ENCODE measurements at places on chromosomes 12 and 14.

- DNase-seq: no peak
Observed at GRCh38 chr14:95759941-95760340, 46.0 kb upstream of the TCL1A start.

GRCh38 chr14:89915114-89915878 lies 39.2 kb downstream of the EFCAB11 start:
- peak; percentile 37 for DNase-seq

DNA sequence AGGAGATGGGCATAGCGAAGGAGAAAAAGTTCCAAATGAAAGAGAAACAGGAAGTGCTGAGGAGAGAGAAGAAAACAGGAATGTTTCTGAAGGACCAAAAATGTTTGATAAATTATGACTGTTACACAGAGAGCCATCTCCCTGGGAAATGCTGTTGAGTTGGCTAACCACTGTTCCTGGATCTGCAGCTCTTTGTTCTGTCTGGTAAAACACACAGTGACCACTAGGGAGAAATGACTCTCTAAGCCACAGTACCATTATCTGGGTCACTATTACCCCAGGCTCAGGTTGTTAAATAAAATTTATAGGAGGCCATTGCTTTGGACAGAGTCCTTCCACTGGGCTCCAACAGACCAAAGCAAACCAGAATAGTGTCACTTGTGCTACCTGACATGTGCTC lies 219.3 kb downstream of the CRADD start:
- DNase-seq: no peak

DNA sequence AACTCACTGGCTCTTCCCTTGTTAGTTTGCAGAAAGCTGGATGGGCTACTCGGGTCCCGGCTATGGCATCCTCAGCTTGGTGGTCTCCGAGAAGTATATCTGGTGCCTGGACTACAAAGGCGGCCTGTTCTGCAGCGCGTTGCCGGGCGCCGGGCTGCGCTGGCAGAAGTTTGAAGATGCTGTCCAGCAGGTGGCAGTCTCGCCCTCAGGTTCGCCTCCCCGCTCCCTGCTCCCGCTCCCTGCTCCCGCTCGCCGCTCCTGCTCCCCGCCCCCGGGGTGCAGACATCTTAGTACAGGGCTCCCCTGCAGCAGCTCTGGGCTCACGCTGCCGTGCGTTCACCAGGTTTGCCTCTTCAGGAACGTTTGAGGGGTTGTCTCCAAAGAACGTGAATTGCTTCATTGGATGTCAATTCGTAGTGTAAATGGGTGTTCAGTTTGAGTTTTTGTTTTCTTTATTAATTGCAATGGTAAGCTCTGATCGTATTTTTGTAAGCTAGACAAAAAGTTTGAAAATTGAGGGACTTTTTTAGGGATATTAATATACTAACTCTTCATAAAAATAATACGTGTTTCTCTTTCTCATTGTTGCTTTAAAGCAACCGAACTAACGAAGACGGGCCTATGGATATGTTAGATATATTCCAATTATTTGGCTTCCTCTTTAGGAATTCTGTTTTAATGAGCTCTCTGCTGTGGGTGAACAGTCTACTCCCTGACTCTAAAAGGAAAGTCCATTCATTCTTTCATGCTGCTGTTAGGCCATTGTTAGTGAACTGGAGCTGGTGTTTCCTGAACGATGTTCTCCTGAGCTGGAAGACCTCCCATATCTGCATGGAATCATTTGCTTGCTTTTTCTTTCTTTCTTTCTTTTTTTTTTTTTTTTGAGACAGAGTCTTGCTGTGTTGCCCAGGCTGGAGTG lies 71.3 kb downstream of the ANKRD9 start:
- DNase-seq: peak; percentile 69

GRCh38 chr14:56117765-56118610 lies at the start of gene PELI2:
PELI2 (plus strand) TSS chr14:56118411; CDS start chr14:56118661, 250 bp downstream.
- peak; percentile 51 for DNase-seq

GRCh38 chr12:107895966-107896365 lies 121.5 kb downstream of the ASCL4 start:
- no peak for DNase-seq

DNA sequence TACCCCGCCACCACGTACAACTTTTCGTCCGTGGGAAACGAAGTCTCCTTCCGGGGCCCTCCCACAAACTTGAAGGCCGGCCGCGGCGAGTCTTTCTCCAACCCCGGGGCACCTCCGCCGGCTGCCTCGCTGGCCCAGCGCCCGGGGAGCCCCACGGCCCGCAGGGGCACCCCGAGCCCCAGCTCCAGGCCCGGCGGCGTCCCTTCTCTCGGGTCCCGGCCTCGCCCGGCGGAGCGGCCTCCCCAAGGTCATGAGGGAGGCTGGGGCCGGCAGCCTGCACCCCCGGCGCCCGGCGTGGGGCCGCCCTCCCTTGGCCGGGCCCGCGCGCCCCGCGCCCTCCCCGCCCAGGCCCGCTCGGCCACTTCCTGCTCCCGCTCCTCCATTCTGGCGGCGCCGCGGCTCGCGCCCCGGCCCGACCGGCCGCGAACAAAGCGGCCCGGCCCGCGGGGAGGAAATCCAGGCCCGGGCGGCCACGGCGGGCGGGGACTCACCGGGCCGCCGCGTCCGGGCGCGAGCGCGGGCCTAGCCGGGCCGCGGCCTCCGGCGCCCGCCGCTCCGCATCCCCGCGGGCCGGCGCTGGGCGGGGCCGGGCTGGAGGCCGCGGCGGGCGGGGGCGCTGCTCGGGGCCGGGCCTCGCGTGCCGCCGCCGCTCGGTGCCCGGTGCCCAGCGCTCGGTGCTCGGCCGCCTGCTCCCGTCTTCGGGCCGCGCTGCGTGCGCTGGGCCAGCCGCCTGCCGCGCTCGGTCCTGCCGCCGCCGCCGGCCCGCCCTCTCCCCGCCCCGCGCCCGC lies at the start of gene AKT1:
TSS of gene AKT1 (minus strand) at position 756 of the 788 bp plus-strand sequence. CDS start 3,105 bp downstream, outside the sequence.
- no peak for DNase-seq

DNA sequence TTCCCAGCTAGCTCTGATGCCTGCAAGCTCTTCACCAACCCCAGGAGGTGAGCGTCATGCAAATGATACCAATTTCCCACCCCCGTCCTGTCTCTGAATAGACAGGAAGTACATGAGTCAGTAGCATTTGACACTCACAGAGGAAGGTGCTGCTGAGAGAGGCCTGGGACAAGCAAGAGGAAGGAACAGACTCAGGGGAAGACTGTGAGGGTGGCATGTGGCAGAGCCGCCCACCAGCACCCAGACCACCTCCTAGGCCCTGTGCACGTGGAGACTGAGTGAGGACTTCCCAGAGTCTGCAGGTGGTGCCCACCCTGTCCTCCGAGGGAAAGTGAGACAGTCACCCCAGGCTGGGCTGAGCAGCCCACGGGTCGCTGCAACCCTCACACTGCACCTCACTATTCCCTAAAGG lies 199.5 kb upstream of the SFSWAP start:
- no peak for DNase-seq

GRCh38 chr14:77498120-77498979 lies at the start of gene ISM2:
ISM2 (minus strand) TSS chr14:77498816; CDS start chr14:77498793, 23 bp downstream.
- DNase-seq: no peak

- no peak for DNase-seq
Observed at GRCh38 chr12:104816845-104817503, 141.1 kb downstream of the SLC41A2 start.

DNA sequence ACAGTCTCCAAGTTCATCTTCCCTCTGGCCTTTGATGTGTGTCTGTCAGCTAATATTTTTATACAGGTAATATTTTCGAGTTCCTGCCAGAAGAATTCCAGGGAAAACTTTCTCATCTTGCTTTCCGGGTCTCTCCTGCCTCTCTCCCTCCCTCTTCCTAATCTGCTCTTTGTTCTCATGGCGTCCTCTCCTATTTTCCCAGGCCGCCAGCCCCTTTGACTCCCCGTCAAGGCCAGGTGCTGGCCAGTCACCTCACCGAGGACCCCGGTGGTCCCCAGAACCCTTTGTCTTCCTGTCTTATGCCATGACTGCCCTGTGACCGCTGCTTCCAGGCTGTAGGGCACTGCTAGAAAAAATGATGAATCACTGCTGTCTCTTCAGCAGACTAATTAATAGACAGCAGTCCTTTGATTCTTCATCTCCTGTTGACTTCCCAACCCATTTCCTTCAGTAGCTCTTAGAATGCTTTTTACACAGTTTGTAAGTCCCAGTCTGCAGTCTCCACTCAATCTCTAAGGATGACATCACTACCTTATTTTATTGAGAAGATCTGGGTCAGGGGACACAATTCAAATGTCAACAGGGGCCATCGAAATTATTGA lies 40.7 kb downstream of the PPFIBP1 start:
- no peak for DNase-seq

DNA sequence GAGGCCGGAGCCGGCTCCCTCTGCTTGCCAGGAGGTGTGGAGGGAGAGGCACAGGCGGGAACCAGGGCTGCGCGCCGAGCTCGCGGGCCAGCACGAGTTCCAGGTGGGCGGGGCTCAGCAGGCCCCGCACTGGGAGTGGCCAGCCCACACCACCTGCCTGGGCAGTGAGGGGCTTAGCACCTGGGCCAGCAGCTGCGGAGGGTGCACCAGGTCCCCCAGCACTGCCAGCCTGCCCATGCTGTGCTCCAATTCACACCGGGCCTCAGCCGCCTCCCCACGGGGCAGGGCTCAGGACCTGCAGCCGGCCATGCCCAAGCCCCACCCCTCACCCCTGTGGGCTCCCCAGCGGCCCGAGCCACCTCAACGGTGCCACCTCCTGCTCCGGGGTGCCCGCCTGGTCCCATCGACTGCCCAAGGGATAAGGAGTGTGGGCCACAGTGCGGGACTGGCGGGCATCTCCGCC lies 72.4 kb upstream of the PPP2R5C start:
- DNase-seq: no peak

DNA sequence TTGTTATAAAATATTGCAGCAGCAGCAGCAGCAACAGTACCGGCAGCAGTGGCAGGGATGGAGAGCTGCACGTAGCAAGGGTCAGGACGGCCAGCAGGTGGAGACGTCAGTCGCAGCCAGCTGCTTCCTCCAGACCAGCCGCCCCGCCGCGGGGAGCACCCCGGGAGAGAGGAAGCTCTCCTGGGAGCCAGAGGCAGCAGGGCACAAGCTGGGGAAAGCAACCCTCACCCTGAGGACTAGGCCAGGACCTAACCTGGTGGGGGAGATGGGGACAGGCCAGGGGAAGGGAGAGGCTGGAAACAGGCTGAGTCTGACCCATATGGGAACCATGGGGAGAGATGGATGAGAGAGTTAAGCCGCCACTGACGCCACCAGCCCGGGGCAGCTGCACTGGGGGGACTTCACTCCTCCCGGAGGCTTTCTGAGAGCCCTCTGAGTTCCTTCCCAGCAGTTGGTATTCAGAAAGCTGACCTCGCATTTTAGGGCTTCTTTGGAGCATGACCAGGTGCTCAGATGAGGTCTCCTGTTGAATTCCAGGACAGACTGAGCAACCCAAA lies 56.3 kb downstream of the SPTB start:
- DNase-seq: no peak

- no peak for DNase-seq
Observed at GRCh38 chr14:65167072-65167645, 64.8 kb upstream of the MAX start.

DNA sequence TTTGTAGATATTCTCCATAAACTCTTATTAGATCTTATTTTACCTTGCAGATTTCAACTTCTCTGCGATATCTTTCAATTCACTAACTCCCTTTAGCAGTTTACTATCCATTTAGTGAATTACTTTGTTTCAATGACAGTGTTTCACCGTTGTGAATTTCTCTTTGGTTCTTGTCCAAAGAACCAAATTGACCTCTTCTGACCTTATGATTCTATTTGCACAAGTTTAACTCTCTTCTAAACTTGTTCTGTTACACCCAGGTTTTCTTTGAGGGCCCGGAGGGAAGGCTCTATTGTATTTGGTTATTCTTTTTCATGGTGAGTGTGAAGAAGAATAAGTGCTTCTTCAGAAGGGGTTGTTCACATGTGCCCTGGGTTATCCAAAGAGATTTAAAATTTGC lies 186.7 kb downstream of the MON2 start:
- no peak for DNase-seq

- no peak for DNase-seq
Observed at GRCh38 chr12:27192118-27192802, 51.8 kb upstream of the STK38L start.

- no peak for DNase-seq
Observed at GRCh38 chr12:29702972-29703371, 80.8 kb downstream of the TMTC1 start.

GRCh38 chr14:22518073-22518472 lies 71.0 kb downstream of the DAD1 start:
- no peak for DNase-seq

DNA sequence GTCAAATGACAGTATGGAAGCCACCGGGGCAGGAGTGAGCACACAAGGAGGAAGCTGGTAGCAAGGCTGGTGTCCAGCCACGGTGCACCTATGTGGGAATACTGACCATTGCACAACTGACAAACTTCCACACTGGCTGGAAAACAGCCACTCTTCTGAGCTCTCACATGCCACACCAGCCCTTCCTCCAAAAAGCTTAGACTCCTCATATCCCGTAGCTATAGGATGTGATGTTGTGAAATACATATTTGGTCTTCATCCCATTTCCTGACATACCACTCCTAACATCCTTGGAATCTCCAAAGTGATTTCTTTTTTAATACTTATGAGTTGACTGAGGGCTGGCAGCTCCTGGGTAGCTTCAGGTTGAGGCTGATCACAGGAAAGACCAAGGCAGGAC lies 103.6 kb downstream of the NTF3 start:
- no peak for DNase-seq

DNA sequence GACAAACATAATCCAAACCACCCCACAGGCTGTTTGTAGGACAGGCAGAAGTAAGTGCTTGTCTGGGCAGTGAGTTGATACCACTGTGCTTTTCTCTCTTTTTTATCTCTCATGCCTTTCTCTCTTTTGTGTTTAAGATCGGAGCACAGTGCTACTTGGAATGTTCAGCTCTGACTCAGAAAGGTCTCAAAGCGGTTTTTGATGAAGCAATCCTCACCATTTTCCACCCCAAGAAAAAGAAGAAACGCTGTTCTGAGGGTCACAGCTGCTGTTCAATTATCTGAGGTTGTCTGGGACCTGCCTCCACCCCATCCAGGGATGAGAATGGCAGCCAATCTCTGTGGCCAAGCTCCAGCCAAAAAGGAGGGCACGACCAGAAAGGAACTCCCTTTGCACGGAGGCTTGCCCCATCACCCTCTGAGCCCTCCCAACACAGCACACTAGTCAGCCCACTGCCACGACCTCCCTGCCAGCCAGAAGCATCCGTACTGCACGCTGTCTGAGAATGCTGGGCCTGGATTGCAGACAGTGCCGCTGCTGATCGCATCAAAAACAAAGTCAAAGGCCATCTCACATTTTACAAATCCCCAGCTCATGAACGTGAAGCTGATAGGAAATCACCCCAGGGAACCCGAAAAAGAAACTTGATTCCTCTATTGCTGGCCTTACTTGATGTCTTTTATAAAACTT lies 27.8 kb downstream of the GPHB5 start:
- DNase-seq: no peak

GRCh38 chr12:118148287-118148686 lies 12.4 kb downstream of the PEBP1 start:
- DNase-seq: no peak

Data from cerebellar nuclear complex (tissue), 1 donor.